ENCODE measurements at places on chromosomes 3 and 15.

GRCh38 chr3:50357481-50357880, 1.8 kb downstream of the TMEM115 start:
- DNase-seq, result no peak

DNA sequence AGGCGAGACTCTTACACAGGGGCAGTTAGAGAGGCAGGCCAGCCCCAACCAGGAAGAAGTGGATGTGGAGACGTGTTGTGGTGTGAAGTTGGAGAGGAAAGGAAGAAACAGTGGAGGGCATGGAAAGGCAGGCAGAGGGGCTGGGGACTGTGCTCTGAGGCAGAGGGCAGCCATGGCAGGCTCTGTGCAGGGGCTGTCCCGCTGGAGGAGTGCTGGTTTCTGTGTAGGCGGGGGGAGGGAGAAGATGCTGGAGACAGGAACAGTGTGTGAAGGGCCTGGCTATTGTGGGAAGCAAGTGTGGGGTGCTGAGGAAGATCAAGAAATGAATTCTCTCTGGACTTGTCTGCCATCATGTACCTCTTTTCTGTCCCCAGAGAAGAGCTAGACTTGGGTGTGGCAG, 21.0 kb downstream of the SNAPC5 start:
- DNase-seq, result no peak

DNA sequence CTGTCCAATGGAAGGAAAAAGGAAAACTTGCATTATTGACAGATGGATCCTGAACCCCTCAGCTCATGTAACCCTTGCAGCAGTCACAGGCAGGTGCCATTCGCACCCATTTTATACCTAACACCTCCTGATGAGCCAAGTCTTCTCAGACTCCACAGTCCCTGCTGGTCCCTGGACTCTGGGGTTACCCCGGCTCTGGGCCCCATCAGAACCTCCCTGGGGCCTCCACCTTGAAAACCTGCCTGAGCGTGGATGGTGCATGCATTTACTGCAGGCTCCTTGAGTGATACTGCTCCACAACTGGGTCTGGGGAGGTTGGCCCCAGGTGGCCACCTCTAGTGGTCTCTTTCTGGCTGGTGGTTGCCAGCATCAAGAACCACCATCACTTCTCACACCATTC, 15.9 kb upstream of the DOCK3 start:
- no peak for DNase-seq

- DNase-seq, result no peak
These were observed 337.4 kb downstream of the IL5RA start for GRCh38 chr3:2772803-2773202.

- no peak for DNase-seq
These were observed 47.2 kb upstream of the PXYLP1 start for GRCh38 chr3:141184430-141184829.

DNA sequence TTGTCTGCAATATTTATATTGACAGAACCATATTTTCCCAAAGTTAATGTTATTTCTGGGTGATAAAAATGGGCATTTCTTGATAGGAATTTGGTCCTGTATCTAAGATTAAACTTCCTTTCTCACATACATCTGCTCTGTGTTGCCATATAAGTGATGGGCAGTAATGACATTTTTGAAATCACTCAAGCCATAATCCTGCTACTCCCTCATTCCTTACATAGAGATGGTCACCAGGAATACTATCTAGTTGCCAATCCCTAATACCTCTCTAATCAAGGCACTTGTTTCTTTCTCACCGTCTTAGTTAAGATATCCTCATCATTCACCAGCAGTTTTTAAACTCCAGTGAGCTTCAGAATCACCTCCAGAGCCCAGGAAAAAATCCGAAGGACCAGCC, 68.4 kb downstream of the FSIP1 start:
- DNase-seq, result no peak

GRCh38 chr3:15216501-15216900, 10.5 kb downstream of the CAPN7 start:
- no peak for DNase-seq

DNA sequence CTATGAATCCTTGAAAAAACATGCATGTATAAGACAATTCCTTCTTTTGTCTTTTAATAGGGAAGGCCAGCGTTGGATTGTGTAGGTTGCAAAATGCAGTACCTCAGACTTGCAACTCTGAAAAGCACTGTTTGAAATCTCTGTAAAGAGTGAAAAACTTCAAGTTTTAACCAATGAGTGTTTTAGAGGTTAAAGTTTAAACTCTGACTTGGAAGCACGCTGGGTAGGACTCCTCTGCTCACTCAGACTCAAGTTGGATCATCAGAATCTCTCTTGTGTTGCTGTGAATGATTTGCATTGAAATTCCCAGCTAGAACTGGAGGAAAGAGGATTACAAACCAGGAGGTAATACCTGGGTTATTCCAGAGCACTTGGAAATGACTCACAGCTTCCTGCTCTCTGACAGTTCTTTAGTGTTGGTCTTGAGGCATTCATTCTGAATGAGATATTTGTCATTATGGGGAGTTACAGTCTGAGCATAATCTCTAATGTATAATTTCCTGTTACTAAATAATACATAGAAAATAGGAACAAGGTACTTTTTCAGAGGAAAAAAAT, 49.1 kb downstream of the PLS1 start:
- no peak for DNase-seq

DNA sequence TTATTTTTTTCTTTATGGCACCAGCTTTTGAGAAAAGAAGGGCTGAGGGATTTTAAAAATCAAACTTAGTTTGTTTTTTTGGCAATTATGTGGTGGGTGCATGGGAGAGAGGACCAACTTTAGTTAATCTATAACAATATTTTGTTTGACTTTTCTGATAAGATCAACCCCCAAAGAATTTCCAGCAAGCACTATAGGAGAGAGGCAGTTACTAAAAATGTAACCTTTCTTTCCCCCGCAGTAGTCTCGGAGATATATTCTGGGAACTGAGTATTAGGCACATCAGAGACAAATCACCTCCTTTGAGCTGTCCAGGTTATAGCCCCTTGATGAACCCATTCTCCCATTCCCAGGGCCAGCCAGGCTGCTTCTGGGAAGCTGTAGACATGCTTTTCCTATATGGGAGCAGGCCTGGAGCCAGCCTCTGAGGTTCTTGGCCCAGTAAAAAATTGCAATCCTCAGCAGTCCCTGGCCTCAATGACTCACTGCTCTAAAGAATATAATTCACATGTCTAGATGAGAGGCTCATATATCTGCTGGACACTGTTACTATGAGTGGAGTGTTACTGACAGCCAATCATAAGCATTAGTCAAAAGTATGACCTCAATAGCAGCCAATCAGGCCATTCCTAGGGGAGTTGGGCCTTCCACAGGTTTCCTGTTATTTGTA, 138.3 kb upstream of the AGBL1 start:
- no peak for DNase-seq

DNA sequence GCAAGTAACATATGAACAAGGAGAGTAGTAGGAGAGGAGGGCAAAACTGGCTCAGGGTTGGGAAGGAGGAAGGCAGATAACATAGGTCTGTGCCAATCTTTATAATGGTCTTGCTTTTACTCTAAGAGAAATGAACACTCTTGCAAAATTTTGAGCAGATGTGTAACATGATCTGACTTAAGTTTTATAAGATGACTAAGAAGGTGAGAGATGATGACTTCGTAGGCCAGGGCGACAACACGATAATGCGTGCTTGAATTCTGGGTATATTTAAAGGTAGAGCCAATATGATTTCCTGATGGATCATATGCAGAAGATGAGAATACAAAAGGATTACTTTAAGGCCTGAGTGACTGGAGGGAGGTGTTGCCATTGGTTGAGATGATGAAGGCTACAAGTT, 265.4 kb upstream of the KCNMB2 start:
- DNase-seq, result no peak

- DNase-seq, result no peak
These were observed 53.3 kb downstream of the PPARG start for GRCh38 chr3:12342151-12342550.

DNA sequence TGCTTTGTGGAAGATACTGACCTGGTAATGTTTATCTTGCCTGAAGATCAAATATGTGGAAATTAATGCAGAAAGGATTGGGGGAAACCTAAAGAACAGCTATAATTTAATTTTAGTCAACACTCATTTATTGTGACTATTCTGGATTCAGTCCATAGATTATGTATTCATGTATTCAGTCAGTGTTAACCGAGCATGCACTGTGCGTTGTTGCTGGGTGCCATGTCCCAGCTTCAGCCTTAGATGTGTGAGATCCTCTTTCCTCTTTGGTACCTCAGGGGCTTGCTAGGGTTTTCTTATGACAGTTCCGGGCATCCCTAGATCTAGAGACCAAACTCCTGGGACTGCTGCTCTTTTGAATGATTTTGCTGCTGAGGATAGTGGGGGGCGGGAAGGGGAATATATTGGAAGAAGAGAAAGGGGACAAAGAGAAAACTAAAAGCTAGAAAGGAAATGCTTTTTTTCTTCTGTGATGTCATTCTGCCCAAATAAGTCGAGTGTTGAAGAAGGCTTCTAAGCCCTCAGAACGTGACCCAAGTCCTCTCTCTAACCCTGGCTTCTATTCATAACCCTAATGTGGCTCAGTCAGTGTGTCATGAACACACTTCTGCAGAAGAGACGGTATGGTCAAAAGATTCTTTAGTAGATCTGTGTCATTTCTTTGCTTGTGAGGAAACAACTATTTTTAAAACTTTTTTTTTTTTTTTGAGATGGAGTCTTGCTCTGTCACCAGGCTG, 33.5 kb downstream of the STARD9 start:
- DNase-seq, result no peak

- no peak for DNase-seq
These were observed 72.7 kb upstream of the DCLK3 start for GRCh38 chr3:36837089-36837488.

DNA sequence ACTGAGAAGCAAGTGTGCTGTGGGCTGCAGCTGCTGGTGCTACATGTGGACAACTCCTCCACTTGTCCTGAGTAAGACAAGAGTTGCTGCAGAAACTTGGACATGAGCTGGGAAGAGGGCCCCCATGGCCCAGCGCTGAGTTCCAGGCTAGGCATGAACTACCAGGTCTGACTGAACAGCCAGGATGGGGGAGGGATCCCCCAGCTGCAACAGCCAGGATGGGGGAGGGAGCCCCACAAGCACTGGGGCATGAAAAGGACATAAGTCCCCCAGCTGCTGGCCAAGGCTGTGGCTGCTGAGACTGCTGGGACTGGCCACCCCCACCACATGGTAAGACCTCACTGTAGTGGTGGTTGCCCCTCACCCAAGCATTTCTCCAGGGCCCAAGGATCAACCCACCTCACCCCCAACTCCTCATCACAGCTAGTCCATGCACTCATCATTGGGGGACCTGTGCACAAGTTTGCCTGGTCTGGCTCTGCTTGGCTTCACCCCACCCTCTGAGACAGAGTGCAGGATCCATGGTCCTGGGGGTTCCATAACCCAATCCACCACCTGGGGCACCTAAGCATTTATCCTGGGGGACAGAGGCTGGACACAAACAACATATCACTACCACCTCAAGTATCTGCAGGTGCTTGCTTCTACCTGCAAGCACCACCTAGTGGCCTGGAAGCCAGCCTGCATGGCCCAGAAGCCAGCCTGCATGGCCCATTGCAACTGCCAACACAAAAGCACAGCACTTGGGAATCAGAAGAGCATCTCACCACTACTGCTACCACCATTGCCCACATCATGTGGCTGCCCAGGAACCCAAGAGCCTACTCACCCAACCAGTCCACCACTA, 84.5 kb upstream of the STT3B start:
- DNase-seq, result no peak

Measured in hippocampal formation (tissue), 2 donors.